ENCODE measurements at places on chromosomes 12 and 14. TPM values are rescaled to one million over a fixed set of nuclear protein-coding genes. Genes with fewer than 3 reads are reported as not detected.

Gene BEGAIN
- total RNA-seq = 3.7 TPM

Gene A2M
- total RNA-seq = 228 TPM

Gene SLC2A14
- not detected for total RNA-seq

Gene CLEC4C
- total RNA-seq = not detected

Gene REP15
- 2.1 TPM for total RNA-seq

Gene LRRK2
- 0.24 TPM for total RNA-seq

Gene VRTN
- not detected for total RNA-seq

Gene CDK2
- total RNA-seq = 17.5 TPM

Gene KRT80
- total RNA-seq = 2.7 TPM

Gene SYCP3
- total RNA-seq = not detected

Gene TSHR
- total RNA-seq = not detected

Gene KCNH3
- total RNA-seq = under 0.01 TPM

Gene IGF1
- not detected for total RNA-seq

Gene PLEK2
- total RNA-seq = 9.8 TPM

Gene FOXM1
- total RNA-seq = 1.0 TPM

Gene PRR4
- 12.2 TPM for total RNA-seq

Gene FAIM2
- not detected for total RNA-seq

Gene OSGEP
- total RNA-seq = 22.6 TPM

Gene CLBA1
- total RNA-seq = 14.7 TPM

Gene SMOC1
- total RNA-seq = 44.9 TPM

Gene LRRC9
- total RNA-seq = not detected

Gene GRIP1
- 19.3 TPM for total RNA-seq

Gene ADGRD1
- total RNA-seq = not detected

Gene CCDC175
- total RNA-seq = not detected

Gene KIF26A
- total RNA-seq = 0.67 TPM

Gene MYO1H
- total RNA-seq = not detected

Gene GPRC5A
- total RNA-seq = 6.0 TPM

All from mammary epithelial cell (primary cell).